ENCODE measurements at places on chromosomes 4 and X. TPM values are rescaled to one million over a fixed set of nuclear protein-coding genes. Genes with fewer than 3 reads are reported as not detected.

- H3K27ac ChIP-seq: no peak overlapping the region
- peak; percentile 82 for DNase-seq
Observed at GRCh38 chrX:133335027-133335426, 80.3 kb downstream of the GPC4 start.

Gene PSAPL1
- total RNA-seq: not detected

DNA sequence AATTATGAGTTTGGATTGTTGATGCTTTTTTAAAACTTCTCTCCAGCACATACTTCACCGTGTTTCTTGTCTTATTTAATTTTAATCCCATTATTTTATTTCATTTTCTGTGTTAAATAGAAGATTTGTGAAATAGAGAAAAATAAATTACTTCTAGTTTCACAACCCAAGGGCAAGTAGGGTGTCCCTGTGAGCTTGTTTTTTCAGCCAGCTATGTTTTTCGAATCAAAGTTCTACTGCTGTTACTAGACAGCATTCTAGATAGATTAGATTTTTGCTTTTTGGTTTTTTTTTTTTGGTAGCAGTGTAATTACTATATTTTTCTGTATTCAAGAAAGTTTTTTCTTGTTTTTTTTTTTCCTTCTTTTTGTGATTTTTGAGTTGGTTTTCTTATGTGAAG lies 59.9 kb downstream of the RBPJ start:
- H3K4me3 ChIP-seq: no peak overlapping the region
- no peak for DNase-seq
- H3K36me3 ChIP-seq: no peaks in the 10 kb centered on the region
- H3K27ac ChIP-seq: no peak overlapping the region
- no peaks in the 10 kb centered on the region for H3K4me1 ChIP-seq

Gene ZNF185
- total RNA-seq: 2.2 TPM

GRCh38 chrX:96909291-96909690 lies 25.6 kb downstream of the RPA4 start:
- no peaks in the 10 kb centered on the region for H3K36me3 ChIP-seq
- H3K27ac ChIP-seq: no peak overlapping the region
- DNase-seq: peak; percentile 3
- H3K27me3 ChIP-seq: no peaks in the 10 kb centered on the region

Gene RNF175
- total RNA-seq: 6.8 TPM

DNA sequence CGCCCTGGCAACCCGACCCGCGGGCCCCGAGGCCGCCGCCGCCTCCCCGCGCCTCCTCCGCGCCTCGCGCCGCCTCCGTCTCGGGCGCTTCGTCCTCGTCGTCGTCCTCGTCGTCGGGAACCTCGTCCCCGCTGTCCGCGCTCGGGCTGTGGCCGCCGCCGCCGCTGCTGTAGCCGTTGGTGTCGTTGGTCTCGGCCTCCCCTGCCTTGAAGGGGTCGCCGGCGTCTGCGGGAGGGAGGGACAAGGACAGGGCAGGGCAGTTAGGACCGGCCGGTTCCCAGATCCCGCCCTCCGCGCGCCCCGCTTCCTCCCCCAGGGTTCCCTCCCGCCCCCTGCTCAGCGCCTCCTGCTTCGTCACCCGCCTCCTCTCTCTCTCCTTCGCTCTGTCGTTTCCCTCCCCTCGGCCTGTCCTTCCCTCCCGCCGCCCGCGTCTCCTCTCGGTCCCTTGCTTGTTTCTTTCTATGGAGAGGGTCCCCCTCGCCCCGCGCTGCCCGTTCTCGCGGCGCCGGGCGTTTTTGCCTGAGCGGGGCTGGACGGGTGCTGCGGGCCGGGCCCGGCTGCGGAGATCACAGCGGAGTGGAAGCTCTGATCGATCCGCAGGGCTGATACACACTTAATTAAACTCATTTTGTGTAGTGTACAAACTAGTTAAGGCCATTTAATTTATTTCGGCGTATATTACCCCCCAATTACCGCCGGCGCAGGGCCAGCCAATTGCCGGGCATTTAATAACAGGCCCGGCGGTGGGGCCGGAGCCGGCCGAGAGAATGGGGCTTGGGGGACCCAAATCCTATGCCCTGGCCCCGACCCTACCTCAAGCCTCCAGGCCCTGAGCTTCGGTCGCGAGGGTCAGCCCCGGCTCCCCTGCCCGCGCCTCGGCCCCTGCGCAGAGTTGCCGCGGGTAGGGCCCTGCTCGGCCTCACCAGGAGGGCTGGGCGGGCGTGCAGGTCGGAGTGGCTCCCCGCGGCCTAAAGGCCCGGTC lies 2.4 kb downstream of the NKX1-1 start:
- peaks cover 85% of the 10 kb centered on the region for H3K27me3 ChIP-seq
- no peaks in the 10 kb centered on the region for H3K4me1 ChIP-seq
- no peak overlapping the region for H3K4me3 ChIP-seq
- no peaks in the 10 kb centered on the region for H3K36me3 ChIP-seq

DNA sequence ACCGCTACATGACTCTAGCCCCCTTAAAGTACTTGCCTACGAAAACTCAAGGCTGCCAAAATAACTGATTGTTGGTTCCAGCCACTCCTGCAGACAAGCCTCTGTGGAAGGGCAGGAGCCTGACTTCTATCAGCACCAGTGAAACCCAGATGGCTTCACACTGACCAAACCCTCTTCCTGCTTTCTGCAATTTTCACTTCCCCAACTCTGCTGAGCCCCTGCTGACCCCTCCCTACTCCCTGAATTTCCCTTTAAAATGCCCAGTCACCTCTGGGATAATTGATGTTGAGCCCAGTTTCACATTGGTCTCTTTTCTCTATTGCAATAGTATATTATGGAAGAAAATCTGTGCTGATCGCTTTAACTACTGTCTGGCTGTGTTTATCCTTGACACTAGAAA lies 61.6 kb upstream of the STS start:
- H3K27ac ChIP-seq: no peak overlapping the region
- no peak for DNase-seq
- no peaks in the 10 kb centered on the region for H3K4me1 ChIP-seq
- H3K36me3 ChIP-seq: no peaks in the 10 kb centered on the region

Gene CXXC4
- 2.2 TPM for total RNA-seq

DNA sequence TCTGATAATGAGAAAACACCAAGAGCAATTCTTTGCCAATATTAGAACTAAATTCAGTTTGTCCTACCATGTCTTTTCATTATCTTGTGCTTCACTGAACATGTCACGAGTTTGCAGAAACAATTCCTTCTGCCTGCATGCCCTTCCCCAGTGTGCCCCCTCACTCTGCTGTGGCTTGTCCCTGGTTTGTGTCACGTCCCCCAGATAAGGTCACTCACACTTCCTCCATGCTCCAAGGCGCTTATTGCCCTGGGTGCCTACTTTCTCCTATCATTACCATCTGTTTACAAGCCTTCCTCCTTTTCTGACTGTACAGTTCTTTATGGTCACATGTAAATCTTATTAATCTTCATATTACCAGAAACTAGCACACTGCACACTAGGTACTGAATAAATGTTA lies 394.1 kb downstream of the KCNIP4 start:
- H3K27me3 ChIP-seq: no peaks in the 10 kb centered on the region
- no peaks in the 10 kb centered on the region for H3K36me3 ChIP-seq
- no peak for DNase-seq
- H3K27ac ChIP-seq: no peak overlapping the region
- H3K4me1 ChIP-seq: no peaks in the 10 kb centered on the region
- no peak overlapping the region for H3K4me3 ChIP-seq

- no peak within 1 kb of the TSS for H3K27ac ChIP-seq
- no peaks in the 10 kb centered on the region for H3K4me1 ChIP-seq
- no peaks in the 10 kb centered on the region for H3K27me3 ChIP-seq
Observed at GRCh38 chr4:99352602-99353537, at the start of gene ADH1C. TSS of gene ADH1C (minus strand) at chr4:99352746. CDS start at chr4:99352675, 71 bp downstream.

- H3K36me3 ChIP-seq: no peaks in the 10 kb centered on the region
- H3K27me3 ChIP-seq: no peaks in the 10 kb centered on the region
- DNase-seq: no peak
- H3K27ac ChIP-seq: no peak overlapping the region
- H3K4me3 ChIP-seq: no peak overlapping the region
Observed at GRCh38 chr4:135515295-135515694, 1313.7 kb upstream of the PABPC4L start.

Gene RAB40AL
- total RNA-seq: 0.97 TPM

DNA sequence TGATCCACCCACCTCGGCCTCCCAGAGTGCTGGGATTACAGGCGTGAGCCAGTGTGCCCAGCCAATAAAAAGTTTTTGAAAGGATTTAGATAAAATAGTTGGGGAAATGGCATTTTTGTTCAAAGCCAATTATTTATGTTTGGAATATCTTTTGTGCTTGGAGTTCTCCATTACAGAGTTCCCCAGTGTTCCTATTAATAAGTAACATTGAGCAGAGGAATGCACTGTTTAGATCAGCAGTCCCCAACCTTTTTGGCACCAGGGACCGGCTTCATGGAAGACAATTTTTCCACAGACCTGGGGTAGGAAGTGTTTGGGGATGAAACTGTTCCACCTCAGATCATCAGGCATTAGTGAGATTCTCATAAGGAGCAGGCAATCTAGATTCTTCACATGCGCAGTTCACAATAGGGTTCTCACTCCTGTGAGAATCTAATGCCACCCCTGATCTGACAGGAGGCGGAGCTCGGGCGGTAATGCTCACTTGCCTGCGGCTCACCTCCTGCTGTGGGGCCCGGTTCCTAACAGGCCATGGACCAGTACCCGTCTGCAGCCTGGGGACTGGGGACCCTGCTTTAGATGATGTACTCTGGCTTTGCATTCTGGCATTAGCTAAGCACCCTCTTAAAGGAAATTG lies 8.3 kb downstream of the PKD2 start:
- DNase-seq: no peak

Gene CDX4
- total RNA-seq: not detected

- H3K27me3 ChIP-seq: peaks cover 25% of the 10 kb centered on the region
- no peak for DNase-seq
- H3K27ac ChIP-seq: no peak overlapping the region
- H3K4me1 ChIP-seq: peaks cover 8% of the 10 kb centered on the region
Observed at GRCh38 chr4:8266508-8266907, 3.0 kb upstream of the HTRA3 start.

Gene DMRTC1B
- total RNA-seq: not detected

DNA sequence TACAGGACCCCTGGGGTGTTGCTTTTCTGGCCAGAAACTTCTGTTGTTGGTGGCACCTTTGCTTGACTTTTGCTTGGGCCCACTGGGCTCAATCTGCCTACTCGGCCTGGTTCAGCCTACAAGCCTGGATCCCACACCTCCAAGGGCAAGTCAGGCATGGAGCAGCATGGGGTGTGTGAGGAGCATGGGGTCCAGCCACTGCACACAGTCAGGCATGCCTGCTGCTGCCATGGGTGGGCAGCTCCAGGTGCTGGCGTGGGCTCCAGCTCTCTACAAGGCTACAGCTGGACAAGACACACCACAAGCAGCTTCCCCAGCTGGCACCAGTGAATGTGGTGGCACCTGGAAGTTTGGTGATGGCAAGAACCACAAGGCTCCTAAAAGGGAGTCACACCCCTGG lies 1683.1 kb upstream of the ADGRL3 start:
- H3K4me3 ChIP-seq: no peak overlapping the region
- no peaks in the 10 kb centered on the region for H3K4me1 ChIP-seq
- no peak overlapping the region for H3K27ac ChIP-seq
- DNase-seq: no peak
- H3K27me3 ChIP-seq: no peaks in the 10 kb centered on the region

Gene ZNF595
- 22.2 TPM for total RNA-seq

- H3K4me1 ChIP-seq: no peaks in the 10 kb centered on the region
- H3K27me3 ChIP-seq: no peaks in the 10 kb centered on the region
- no peaks in the 10 kb centered on the region for H3K36me3 ChIP-seq
- no peak for DNase-seq
- no peak overlapping the region for H3K27ac ChIP-seq
Observed at GRCh38 chr4:77950203-77950602, 87.6 kb downstream of the MRPL1 start.

DNA sequence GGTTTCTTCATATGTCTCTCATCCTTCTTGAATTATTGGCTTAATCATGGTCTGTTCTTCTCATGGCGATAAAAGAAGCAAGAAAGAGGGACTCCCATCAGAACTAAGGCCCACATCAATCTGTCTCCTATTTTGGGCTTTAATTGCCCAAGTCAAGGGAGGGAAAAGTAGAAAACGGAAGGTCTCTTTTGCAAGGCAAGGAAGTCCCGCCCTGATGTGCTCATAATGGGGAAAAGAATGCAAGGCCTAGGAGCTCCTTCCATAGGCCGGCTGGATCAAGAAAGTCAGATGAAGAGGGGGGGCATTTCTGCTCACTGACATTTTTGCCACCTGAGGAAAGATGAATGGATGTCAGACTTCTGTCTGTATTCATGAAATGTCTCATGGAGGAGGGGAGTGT lies 127.7 kb upstream of the RPS6KA3 start:
- H3K27me3 ChIP-seq: peaks cover 6% of the 10 kb centered on the region
- no peaks in the 10 kb centered on the region for H3K4me1 ChIP-seq

DNA sequence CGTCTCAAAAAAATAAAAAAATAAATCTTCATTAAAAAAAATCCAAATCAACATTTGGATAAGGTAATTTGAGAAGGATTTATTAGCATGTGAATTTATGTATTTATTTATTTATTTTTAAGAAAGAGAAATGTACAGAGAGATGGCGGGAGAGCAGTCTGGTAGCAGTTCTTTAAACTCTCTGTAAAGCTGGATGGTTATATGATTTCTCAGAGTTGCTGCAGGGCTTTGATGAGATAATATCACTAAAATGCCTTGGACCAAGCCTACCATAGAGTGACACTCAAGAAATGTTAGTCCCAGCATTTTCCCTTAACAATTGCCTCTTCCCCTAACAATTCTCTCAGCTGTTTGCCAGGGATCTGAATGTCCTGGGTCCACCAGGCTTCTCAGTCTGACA lies 103.4 kb upstream of the LNX1 start:
- H3K27me3 ChIP-seq: no peaks in the 10 kb centered on the region
- H3K36me3 ChIP-seq: no peaks in the 10 kb centered on the region
- DNase-seq: no peak
- no peak overlapping the region for H3K27ac ChIP-seq
- H3K4me3 ChIP-seq: no peak overlapping the region
- no peaks in the 10 kb centered on the region for H3K4me1 ChIP-seq

- no peaks in the 10 kb centered on the region for H3K36me3 ChIP-seq
- H3K4me3 ChIP-seq: no peak overlapping the region
- H3K27ac ChIP-seq: no peak overlapping the region
- no peaks in the 10 kb centered on the region for H3K27me3 ChIP-seq
Observed at GRCh38 chrX:148311544-148311943, 188.9 kb upstream of the AFF2 start.

- H3K4me3 ChIP-seq: no peak overlapping the region
- no peaks in the 10 kb centered on the region for H3K4me1 ChIP-seq
- peaks cover 25% of the 10 kb centered on the region for H3K36me3 ChIP-seq
Observed at GRCh38 chr4:99886146-99886545, 8.1 kb downstream of the LAMTOR3 start.

Gene PPP2R3B
- total RNA-seq: 43.6 TPM

GRCh38 chrX:109959356-109959871 lies 43.5 kb upstream of the TMEM164 start:
- no peaks in the 10 kb centered on the region for H3K27me3 ChIP-seq
- no peak overlapping the region for H3K27ac ChIP-seq
- no peaks in the 10 kb centered on the region for H3K4me1 ChIP-seq
- H3K4me3 ChIP-seq: no peak overlapping the region
- no peak for DNase-seq

GRCh38 chr4:164876700-164877324 lies at the start of gene APELA:
TSS of gene APELA (plus strand) at chr4:164877178. CDS start at chr4:164877332, 154 bp downstream.
- H3K4me3 ChIP-seq: peak within 1 kb of the TSS; percentile 49
- H3K4me1 ChIP-seq: peaks cover 29% of the 10 kb centered on the region
- no peaks in the 10 kb centered on the region for H3K27me3 ChIP-seq
